ENCODE measurements at places on chromosomes 11 and 22. TPM values are rescaled to one million over a fixed set of nuclear protein-coding genes. Genes with fewer than 3 reads are reported as not detected.

SIRT3 gene
- 9.1 TPM for total RNA-seq

BBOX1 gene
- total RNA-seq, result not detected

NLRP14 gene
- not detected for total RNA-seq

OR10D3 gene
- not detected for total RNA-seq

ARFIP2 gene
- 29.2 TPM for total RNA-seq

SLC22A25 gene
- not detected for total RNA-seq

SLC22A9 gene
- total RNA-seq, result not detected

TSGA10IP gene
- not detected for total RNA-seq

MPEG1 gene
- 44.8 TPM for total RNA-seq

MYOD1 gene
- total RNA-seq, result not detected

SORL1 gene
- total RNA-seq, result 9.4 TPM

SLC6A5 gene
- total RNA-seq, result not detected

OR5B21 gene
- total RNA-seq, result not detected

CASP1 gene
- total RNA-seq, result 14.9 TPM

FAM111B gene
- total RNA-seq, result 0.48 TPM

RNF215 gene
- total RNA-seq, result 15.6 TPM

ZNF70 gene
- 6.2 TPM for total RNA-seq

CCDC134 gene
- total RNA-seq, result 5.7 TPM

OR4D5 gene
- total RNA-seq, result not detected

OR52H1 gene
- 0.51 TPM for total RNA-seq

OLFML1 gene
- 35.0 TPM for total RNA-seq

DEFB131B gene
- total RNA-seq, result not detected

CREB3L1 gene
- total RNA-seq, result 14.3 TPM

CENATAC gene
- 27.8 TPM for total RNA-seq

GGTLC3 gene
- not detected for total RNA-seq

MRGPRX4 gene
- not detected for total RNA-seq

OR52I2 gene
- not detected for total RNA-seq

KCNK7 gene
- 0.71 TPM for total RNA-seq

SYT8 gene
- total RNA-seq, result not detected

LRRC75B gene
- 6.6 TPM for total RNA-seq

SOX6 gene
- total RNA-seq, result 11.0 TPM

ATM gene
- 60.5 TPM for total RNA-seq

ZNF280B gene
- total RNA-seq, result 0.46 TPM

All from posterior vena cava (tissue), 2 donors.